CD4-positive, alpha-beta T cell treated with Interleukin-17A for 1 hour (primary cell): ENCODE measurements at places on chromosomes 16 and 17.

DNA sequence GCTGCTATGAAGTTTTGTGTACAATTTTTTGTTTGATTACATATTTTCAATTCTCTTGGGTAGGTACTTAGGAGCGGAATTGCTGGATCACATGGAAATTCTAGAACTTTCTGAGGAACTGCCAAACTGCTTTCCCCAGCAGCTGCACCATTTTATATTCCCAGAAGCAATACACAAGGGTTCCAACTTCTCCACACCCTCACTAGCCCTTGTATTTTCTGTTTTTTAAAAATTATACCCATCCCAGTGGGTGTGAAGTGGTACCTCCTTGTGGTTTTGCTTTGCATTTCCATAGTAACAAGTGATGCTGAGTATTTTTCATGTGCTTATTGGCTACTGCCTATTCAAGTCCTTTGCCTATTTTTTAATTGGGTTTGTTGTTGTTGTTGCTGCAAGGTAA is 20.9 kb downstream of the NACA2 start:
- peak; percentile 26 for DNase-seq

DNA sequence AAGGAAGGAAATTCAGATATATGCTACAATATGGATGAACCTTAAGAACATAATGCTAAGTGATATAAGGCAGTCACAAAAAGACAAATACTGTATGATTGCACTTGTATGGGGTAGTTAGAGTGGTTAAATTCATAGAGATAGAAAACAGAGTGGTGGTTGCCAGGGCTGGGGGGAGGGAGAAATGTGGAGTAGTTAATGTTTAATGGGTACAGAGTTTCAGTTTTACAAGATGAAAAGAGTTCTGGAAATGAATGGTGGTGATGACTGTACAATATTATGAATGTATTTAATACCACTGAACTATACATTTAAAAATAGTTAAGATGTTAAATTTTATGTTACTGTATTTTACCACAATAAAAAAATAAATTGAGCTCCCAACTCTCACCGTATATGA is 157.9 kb downstream of the TOX3 start:
- DNase-seq: no peak

DNA sequence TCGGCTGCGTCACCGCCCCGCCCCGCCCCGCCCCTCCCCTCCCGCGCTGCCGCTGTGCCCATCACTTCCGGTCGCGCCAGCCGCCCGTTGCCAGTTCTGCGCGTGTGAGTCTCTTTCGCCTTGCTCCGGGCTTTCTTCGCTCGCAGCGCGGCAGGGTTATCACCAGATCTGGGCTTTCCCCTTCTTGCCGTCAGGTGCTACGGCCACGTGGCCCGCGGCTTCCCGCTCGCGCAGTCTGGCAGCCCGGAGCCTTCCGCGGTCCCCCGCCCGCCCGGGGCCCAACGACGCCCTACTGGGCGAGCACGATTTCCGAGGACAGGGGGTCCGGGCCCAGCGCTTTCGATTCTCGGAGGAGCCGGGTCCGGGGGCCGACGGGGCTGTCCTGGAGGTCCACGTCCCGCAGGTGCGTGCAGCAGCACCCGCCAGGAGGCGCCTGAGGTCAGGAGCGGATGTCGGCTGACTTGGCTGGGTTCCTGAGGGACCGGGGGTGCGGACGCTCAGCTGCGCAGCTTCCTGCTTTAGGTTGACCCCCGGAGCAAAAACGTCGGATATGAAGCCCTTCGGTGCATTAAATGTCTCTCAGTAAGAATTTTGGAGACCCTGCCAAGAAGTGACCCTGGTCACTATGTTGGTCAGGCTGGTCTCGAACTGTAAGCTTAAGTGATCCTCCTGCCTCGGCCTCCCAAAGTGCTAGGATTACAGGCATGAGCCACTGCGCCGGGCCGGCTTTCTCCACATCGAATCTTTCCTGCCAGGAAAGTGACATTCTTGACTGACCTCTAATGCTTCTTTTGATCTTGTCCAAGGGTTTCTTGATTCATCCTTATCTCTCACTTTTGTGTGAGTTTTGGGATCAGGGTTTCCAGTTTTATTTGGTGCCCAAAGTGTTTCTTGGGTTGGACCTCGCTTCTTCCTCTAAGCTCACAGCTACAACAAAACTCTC is at the start of gene METTL23:
TSS of gene METTL23 (plus strand) at position 64 of the 943 bp plus-strand sequence. CDS start 2,872 bp downstream, outside the sequence.
- no peak for DNase-seq

DNA sequence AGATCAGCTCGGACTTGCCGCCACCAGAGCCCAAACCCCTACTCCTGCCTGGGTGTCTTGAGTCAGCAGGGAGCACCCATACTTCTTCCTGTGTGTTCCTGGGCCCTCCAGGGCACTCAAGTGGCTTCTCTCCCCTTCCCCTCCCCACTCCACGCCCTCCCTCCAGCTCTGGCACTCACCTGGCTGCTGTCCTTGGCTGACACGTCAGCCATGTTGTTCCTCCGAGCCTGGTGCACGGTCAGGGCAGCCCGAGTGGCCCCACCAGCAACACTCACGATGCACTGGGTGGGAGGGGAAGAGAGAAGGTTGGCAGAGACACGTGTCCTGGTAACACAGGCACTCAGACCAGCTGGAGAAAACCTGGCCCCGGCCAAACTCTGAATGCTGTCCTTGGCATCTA is 11.5 kb downstream of the RUSF1 start:
- DNase-seq: no peak

DNA sequence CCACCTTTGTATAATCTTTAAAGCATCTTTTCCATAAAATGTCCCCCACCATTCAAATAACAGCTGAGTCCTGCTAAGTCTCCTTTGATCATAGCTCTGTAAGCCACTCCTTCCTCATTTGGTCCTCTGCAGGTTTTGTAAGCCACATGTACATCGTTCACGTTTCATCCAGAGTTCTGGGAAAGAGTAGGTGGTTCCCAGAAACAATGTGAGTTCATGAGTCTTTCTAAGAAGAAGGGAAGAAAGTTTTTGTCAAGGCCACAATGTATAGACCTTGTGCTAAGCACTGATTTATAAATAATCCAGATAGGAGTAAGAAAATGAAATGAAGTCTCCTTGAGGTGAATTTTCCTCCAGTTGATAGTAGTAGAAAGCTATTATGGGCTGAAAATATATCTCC is 8.7 kb upstream of the ANKS4B start:
- no peak for DNase-seq

DNA sequence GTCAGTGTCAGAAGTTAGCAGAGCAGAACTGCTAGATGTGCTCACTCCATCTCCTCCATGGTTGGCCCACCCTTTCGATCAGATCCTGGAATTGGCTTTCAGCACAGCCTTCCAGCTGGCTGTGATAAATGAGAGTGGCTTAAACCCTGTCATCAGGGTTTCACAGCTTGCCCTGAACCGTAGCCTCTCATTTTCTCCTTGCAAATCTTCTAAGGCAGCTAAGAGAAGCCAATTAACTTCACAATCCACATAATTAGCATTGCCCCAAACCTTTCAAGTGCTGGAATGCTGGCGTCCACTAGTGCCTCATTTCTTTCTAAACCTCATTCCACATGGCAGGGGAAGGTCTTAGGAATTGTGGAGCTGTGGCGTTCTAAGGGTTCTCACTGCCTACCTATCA is 21.7 kb downstream of the MILR1 start:
- no peak for DNase-seq

DNA sequence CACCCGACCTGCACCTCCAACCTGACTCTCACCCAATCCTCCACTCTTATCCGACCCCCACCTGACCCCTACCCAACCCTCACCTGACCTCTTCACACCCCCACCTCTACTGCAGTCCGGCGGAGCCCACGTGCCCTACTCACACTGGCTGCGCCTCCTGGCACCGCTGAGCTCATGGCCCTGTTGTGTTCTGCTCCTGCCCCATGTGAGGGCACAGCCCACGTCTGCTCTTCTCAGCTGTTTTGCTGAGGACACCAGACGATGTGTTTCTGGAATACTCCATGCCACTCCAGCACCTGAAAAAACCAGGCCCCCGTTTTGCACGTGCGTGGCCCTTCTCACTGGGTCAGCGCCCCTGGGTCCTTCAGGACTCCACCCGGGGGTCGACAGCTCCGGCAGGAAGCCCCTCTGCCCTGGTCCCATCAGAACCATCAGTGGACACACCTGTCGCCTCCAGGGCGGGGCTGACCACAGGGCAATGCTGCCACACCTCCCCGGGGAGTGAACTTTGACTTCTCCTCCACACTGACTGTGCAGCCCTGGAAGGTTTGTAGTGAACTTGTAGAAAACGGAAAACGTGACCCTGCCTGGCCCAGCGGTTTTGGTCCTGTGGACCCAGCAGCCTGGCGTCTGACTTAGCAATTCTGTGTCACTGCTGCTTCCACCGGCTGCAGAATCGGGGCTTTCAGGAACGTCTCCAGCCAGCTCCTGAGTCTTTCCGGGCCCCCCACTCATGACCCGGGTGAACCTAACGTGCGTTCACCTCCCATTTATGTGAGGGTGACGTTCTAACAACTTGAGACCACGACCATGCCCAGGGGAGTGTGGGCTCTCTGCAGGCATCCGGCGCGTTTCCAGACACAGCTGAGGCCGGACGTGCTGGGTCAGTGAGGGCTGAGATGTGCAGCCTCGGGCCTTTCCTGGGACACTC is 5.7 kb upstream of the RAB40B start:
- DNase-seq: no peak

DNA sequence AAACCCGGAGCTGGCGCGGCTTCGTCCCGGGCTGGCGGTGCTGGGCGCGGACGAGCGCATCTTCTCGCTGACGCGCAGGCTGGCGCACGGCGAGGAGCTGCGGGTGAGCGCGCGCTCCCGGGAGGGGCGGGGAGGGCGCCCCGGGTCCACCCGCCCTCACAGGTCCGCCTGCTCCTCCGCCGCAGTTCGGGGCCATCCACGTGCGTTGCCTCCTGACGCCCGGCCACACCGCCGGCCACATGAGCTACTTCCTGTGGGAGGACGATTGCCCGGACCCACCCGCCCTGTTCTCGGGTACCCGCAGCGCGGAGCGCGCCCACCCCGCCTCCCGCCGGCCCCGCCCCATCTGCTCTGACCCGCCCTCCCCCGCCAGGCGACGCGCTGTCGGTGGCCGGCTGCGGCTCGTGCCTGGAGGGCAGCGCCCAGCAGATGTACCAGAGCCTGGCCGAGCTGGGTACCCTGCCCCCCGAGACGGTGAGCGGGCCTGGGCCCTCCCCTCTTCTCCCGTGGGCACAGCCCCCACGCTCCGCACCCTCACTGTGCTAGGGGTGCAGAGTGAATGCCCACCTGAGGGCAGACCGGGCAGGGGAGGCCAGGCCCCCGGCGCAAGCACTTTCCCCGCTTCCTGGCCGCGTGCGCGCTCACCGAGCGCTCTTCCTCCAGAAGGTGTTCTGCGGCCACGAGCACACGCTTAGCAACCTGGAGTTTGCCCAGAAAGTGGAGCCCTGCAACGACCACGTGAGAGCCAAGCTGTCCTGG is 1.4 kb downstream of the HAGHL start:
- DNase-seq: peak; percentile 77

DNA sequence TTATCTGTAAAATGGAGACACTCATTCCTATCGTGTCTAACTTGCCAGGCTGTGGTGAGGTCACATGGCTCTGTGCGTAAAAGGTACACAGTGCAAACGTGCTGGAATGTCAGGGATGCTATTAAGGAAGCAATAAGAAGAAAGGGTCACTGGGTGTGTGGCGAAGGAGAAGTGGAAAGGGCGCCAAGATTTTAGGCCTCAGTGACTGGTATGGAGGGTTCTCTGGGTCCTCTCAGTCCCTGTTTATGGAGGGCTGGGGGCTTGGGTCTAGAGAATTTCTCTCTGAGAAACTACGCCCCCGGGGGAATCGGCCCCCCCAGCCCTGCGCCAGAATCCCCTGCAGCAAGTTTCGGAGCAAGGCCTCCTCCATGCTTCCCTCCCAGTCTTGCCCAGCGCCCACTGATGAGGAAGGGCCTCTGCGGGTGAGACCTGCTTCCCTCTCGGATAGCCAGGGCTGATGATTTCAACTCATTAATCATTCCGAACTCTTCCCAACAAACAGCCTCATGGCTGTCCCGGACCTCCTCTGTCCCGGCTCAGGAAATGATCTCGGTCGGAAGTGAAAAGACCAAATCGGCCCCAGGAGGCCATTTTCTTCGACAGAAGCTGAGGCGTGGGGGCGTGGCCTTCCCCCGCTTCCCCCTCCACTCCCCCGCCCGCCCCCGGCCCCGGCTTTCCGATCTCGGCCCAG is 1.2 kb upstream of the HEXIM1 start:
- no peak for DNase-seq

DNA sequence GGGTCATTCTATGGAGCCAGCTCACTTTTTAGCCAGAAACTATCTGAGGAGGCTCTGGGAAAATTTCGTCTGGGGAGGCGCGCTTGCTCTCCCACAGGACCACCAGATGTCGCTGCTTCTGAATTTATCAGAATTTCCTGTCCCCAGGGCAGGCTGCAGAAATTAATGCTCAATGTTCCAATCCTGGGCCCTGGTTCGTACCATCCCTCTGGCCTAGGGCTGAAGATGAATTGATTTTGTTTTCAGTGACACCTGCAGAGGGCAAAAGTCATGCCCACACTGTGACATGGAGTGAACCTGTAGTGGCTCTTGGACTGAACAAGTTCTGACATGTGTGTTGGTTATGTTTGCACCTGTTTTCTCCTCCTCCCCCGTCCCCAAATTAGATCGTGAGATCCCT is 482.6 kb downstream of the NPIPA7 start:
- DNase-seq: peak; percentile 49

GRCh38 chr17:73337330-73337710 is 25.5 kb upstream of the CDC42EP4 start:
- no peak for DNase-seq

DNA sequence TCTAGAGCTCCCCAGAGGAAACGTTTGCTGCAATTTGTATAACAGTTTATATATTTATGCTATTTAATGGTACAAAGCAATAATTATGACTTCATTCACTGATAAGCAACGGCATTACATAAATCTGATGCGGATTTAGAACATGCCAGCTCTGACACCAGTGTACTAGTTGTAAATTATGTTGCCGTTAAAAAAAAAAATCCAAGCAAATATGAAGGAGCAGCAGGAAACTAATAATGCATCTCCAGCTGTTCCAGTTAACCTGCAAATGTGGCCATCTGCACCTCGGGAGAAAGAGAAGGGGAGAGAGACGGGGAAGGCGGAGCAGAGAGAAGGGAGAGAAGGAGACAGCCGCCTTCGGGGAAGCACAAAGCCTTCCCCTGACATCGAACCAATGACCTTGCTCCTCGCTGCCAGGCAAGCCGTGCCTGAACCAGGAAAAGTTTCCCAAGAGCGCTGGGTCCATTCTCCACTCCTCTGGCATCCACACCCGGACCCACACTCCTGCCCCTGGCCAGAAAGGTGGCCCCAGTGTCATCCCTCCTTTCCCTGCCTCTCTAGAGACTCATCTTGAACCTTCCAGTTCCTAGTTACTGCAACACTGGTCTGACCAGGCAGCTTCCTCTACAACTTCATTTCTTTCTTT is 174.8 kb downstream of the C16orf78 start:
- no peak for DNase-seq
